ENCODE measurements at places on chromosomes 3 and 15. TPM values are rescaled to one million over a fixed set of nuclear protein-coding genes. Genes with fewer than 3 reads are reported as not detected.

The SQOR gene
- total RNA-seq: 87.3 TPM

The MIX23 gene
- 25.3 TPM for total RNA-seq

The CHSY1 gene
- total RNA-seq: 37.3 TPM

The MESP1 gene
- total RNA-seq: 1.4 TPM

The MANF gene
- total RNA-seq: 109 TPM

The NOX5 gene
- total RNA-seq: not detected

The POLR2M gene
- 73.3 TPM for total RNA-seq

The GLDN gene
- total RNA-seq: not detected

The KIF9 gene
- total RNA-seq: 2.5 TPM

The EHHADH gene
- total RNA-seq: 2.0 TPM

The CLDN16 gene
- not detected for total RNA-seq

The NPHP3 gene
- 25.7 TPM for total RNA-seq

The GOLGA8R gene
- total RNA-seq: 2.1 TPM

The TUSC7 gene
- total RNA-seq: not detected

The NME9 gene
- total RNA-seq: 0.43 TPM

The ACSBG1 gene
- not detected for total RNA-seq

The GP5 gene
- 4.9 TPM for total RNA-seq

The IVD gene
- total RNA-seq: 43.6 TPM

The DNAJA4 gene
- 26.7 TPM for total RNA-seq

The NT5DC2 gene
- 27.3 TPM for total RNA-seq

The GABRB3 gene
- 0.07 TPM for total RNA-seq

The PCOLCE2 gene
- not detected for total RNA-seq

The WNT7A gene
- 0.55 TPM for total RNA-seq

The MPI gene
- total RNA-seq: 94.1 TPM

The HMCES gene
- total RNA-seq: 53.1 TPM

The C2CD4B gene
- total RNA-seq: not detected

The KCNAB1 gene
- not detected for total RNA-seq

The MCF2L2 gene
- total RNA-seq: 2.1 TPM

The KCNH8 gene
- total RNA-seq: not detected

The TGM4 gene
- not detected for total RNA-seq

The ZNF662 gene
- 0.87 TPM for total RNA-seq

The TMEM207 gene
- total RNA-seq: not detected

The MASP1 gene
- not detected for total RNA-seq

The LRRC2 gene
- 0.86 TPM for total RNA-seq

The GOLGA6L26 gene
- total RNA-seq: not detected

Data from activated naive CD4-positive, alpha-beta T cell treated with anti-CD3 and anti-CD28 coated beads, Interleukin-2, amount 10 ng/mL, durations not matched to agents 5 hours and 36 hours (primary cell).